RWPE2 (cell line): ENCODE measurements at places on chromosomes 13 and 19.

DNA sequence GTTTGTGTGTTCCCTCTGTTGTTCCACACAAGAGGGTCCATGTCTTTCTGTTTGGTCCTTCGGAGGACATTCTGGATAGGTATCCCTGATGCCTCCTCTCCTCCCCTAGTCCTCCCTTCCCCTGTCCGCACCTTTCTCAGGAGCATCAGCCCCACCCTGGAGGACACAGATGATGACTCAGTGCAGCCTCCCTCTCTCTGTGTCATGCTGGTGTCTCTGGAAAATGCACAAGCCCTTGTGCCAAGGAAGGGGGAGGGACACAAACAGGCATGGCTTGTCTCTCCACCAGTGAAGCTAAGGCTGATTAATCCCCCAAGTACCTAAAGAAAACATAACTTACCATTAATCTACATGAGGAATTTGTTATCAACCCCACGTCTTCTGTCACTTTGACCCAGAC, 16.2 kb upstream of the TNFRSF19 start:
- no peak for DNase-seq

DNA sequence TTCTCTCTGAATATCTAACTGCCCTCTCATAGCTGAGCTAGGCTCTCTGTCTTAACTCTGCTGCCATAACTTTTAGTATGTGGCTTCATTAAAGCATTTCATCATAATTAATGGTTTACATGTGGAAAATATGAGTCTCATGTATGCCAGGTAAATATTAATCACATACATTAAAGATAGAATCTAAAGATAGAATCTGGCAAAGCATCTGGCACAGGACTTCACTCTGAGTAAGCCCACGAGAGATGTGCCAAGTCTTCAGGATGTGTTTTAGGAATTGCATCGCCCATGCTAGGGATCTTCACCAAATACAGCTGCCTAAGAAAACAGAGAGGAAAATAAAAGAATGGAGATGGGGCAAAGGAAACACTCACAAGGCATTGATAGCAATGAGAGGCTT, 285.8 kb downstream of the DIAPH3 start:
- no peak for DNase-seq

DNA sequence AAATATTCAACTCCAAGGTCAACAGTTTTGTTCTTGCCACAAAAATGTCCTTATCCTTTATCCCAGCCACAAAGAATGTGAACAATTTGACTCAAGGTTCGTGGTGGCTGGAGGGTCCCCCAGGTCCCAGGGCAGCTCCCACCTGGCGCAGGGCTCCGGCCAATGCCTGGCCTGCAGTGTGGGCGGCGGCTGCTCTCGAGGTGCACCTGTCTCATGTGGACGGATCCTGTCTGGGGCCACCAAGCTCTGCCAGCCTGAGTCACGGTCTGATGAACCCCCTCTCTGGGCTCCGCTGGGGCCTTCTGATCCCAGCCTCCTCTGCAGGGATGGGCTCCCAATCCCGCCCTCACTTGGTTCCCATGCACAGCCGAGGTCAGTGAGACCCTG, 49.4 kb downstream of the GAS6 start:
- no peak for DNase-seq

GRCh38 chr19:19595171-19595701, 23.3 kb downstream of the PBX4 start:
- no peak for DNase-seq

- no peak for DNase-seq
These were observed 39.1 kb downstream of the TEX26 start for GRCh38 chr13:30971575-30971974.

DNA sequence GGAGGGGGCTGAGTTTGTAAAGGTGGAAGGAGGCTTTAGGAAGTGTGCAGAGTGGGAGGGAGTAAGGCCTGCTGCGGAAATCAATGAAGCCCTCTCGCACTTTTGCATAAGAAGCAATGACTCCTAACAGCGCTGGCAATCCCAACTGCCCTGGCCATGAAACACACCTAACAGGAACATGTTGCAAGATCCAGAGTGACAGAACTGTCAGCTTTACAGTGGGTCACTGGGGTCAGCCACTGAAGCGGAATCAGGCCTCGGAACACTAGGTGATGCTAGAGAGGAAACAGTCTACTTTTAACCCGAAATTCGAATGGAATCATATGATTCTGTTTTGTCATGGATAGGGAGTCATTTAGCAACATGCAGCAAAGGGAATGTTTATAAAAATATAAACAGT, 54.4 kb downstream of the FGF14 start:
- no peak for DNase-seq

DNA sequence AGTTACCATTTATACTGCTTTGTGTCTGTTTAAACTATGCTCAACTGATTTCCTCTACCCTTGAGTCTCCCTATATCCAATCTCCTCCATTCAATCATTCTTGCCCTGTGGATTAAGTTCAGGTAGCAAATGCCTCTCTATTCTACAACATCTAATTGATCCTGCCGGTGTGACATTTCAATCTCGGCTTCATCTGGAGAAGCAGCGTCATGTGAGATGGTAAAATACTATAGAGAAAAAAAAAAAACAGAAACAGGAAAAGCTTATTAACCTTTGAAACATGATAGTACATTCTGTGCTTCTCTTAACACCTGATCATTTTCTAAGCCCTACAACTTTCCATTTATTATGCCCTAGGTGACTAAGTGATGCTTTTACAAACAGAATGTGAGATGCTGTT, 89.4 kb downstream of the KCTD12 start:
- no peak for DNase-seq

GRCh38 chr19:49413348-49413747, 9.9 kb downstream of the PTH2 start:
- DNase-seq = no peak

DNA sequence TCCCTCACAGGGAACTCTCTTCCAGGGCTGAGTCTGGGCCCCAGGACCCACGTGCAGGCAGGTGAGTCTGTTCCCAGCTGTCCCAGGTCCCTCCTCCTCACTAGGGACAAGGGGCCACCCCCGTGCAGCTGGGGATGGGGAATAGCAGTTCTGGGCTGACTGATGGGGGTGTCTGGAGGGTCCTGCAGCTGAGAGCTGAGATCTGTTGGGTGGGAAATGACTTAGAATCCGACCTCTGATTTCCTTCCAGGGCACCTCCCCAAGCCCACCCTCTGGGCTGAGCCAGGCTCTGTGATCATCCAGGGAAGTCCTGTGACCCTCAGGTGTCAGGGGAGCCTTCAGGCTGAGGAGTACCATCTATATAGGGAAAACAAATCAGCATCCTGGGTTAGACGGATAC, 461 bp downstream of the LILRA2 start:
- DNase-seq = no peak

DNA sequence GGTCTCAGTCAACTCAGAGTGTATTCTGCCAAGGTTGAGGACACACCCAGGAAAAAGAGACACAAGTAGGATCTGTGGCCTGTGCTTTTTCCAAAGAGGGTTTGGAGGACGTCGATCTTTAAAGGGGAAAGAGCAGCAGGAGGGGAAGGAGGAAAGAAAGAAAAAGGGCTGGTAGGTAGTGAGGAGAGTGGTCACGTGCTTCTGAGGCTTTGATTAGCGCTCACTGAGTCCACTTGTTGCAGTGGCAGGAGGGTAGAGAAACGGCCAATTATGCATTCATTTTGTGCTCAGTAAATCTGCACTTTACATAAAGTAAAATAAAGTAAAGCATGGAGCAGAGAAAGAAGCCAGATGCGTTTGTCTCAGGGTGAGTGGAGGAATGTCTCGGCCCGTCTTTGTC, 126.0 kb upstream of the VSTM2B start:
- no peak for DNase-seq

DNA sequence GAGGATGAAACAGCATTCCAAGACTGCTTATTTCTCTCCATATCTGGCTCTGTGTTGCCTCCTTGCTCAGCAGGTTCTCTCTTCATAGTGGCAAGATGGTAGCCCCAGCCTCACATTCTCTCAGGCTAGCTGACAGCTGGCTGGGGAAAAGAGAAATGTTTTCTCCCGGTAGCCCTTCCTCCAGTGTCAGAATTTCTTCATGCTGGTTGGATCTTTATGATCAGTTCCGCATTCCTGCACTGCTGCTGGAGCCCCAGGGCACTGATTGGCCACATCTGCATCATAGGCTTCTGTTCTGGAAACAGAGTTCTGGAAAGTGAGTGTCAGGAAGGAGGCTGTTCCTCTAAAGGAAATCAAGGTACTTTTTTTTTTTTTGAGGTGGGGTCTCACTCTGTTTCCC, 24.6 kb downstream of the POP4 start:
- no peak for DNase-seq

DNA sequence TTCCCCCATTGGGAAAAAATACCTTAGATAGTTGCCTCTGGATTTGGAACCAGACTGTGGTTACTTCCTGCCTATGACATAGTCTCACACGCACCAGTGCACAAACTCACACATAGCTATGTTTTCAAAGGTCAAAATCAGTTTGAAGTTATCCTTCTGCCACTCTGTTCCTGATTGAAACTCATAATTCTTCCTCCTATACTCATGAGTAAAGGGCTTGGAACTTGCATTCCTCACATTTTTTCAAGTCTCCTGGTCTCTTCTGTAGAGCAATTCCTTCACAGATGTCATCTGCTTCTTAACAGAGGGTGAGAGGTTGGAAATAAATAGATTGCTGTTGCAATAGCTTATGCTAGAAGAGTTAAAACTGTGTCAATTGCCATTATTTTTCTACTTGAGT, 18.6 kb upstream of the POSTN start:
- DNase-seq = no peak

DNA sequence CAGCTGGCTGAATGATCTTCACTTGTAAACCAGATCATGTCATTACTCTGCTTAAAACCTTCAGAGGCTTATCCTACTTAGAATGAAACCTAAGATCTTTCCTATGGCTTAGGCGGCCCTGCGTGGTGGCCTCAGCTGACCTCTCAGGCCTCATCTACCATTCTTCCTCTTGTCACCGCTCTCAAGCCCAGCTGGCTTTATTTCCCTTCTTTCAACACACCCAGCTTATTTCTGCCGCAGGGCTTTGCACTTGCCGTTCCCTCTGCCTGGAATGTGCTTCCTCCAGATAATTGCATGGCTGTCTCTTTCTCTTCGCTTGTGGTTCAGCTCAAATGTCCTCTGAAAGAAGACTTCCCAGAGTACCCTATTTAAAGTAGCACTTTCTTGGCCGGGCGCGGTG, 3.6 kb upstream of the ASF1B start:
- DNase-seq = no peak

- DNase-seq = no peak
These were observed 125.9 kb downstream of the COG6 start for GRCh38 chr13:39781381-39781780.

- DNase-seq = no peak
These were observed 1.2 kb upstream of the KLF16 start for GRCh38 chr19:1864480-1865171.

GRCh38 chr19:29268721-29269393, 55.9 kb upstream of the UQCRFS1 start:
- no peak for DNase-seq

DNA sequence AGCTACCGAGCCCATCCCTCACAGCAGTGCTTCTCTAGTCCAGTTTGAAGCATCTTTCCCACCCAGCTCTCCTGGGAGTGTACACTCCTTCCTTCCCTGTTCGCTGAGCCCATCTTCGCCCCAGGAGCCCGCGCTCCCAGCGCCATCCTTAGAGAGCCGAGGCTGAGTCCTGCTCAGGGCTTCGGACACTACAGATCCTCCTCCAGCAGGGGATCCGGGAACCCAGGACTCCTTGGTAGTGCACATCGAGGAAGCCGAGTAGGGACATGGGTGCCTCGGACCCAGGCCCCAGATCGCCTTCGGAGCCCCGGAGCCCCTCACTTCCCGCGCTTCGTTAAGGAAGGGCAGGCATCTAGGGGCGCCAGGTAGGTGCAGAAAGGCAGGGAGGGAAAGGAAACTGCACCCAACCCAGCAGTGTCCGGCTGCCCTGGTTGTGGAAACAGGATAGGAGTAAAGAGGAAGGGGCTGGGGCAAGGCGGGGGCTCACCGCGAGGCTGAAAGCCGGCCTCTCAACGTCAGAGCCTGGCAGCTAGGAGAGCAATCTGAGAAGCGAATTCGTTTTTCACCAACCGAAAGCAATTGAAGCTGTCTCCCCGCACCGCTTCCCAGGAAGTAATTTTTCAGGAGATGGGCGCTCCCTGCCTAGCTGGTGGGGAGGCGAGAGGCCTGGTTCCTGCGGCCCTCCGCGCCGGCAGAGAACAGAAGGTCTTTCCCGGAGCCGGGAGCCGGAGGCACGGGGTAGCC, 1.0 kb downstream of the PDX1 start:
- DNase-seq = no peak

DNA sequence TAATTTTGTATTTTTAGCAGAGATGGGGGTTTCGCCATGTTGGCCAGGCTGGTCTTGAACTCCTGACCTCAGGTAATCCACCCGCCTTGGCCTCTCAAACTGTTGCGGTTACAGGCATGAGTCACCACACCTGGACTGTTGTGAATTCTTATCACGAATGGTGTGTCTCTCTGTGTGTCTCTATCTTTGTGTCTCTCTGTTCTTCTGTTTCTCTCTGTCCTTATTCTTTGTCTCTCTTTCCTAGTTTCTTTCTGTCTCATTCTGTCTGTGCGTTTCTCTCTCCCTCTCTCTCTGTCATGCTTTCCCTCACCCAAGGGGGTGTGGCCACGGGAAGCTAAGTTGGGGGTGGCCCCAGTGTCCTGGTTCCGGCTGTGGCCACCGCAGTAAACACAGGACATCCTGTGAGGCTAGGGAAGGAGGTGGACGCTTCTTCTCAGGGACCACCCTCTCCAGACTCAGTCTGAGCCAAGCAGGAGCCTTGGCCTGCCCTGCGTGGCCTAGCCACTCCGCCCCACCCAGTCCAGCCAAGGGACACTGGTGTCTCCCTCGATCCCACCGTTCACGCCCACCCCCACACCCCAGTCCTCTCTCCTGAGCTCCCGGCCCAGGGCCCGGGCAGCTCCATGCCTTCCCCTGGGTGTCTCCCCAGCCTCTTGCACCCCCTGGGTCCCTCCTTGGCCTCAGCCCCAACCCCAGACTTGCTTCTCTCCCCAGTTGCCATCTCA, 3.9 kb upstream of the PRX start:
- no peak for DNase-seq

GRCh38 chr13:102930566-102930965, 84.7 kb downstream of the ERCC5 start:
- no peak for DNase-seq

DNA sequence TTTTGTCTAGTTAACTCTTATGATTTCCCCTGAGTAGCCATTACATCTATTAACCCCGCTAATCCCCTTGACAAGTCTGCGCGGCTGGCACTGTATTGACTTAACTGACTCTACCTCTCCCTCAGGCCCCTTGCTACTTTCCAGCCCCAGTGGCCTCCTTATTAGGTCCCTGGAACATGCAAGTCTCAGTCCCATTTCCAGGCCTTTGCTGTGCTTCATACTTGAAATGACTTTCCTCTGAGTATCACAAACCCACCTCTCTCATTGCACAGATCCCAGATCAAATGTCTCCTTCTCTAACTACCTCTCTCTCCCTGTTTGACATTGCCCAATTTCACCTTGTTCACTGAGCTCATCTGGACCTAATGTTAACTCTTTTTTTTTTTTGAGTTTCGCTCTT, 13.2 kb downstream of the SPACA6 start:
- DNase-seq = no peak

GRCh38 chr13:74921326-74921725, 560.6 kb downstream of the TBC1D4 start:
- DNase-seq = no peak
